ENCODE measurements at places on chromosomes 2 and 18.

- DNase-seq: no peak
- no peak overlapping the region for H3K4me3 ChIP-seq
- no peaks in the 10 kb centered on the region for H3K36me3 ChIP-seq
- H3K27ac ChIP-seq: no peak overlapping the region
Observed at GRCh38 chr2:181686576-181687185, 6.4 kb upstream of the NEUROD1 start.

DNA sequence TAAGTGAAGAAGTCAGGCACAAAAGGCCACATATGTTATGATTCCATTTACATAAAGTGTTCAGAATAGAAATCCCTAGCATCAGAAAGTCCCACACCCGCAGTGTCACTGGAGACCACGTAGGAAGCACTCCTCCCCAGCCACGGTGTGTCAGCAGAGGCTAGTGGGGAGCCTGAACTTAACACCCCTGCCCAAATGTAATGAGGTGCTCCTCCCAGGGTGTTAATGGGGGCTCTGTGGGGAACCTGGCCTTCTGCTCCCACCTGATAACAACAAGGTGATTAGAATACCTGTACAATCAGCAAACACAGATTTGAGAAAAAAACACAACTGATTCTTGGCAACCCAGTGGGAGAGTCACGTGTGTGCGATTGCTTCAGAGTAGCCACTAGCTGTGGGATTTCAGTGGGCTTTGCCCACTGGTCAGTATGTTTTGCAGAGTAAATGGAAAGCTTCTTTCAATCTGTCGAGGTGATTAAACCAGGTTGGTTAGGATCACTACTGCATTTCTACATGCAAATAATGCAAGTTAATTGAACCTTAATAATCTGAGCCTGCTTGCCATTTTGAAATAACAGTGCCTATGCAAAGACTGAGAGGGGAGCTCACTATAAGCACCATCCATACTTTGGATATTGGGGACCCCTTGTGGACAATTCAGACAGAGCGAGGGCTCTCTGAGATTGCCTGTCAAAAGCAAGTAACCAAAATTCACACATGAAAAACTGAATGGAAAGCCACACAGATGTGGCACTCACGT, 20.6 kb upstream of the ATRAID start:
- no peaks in the 10 kb centered on the region for H3K27me3 ChIP-seq
- peak; percentile 29 for DNase-seq
- no peaks in the 10 kb centered on the region for H3K4me1 ChIP-seq
- no peaks in the 10 kb centered on the region for H3K36me3 ChIP-seq

DNA sequence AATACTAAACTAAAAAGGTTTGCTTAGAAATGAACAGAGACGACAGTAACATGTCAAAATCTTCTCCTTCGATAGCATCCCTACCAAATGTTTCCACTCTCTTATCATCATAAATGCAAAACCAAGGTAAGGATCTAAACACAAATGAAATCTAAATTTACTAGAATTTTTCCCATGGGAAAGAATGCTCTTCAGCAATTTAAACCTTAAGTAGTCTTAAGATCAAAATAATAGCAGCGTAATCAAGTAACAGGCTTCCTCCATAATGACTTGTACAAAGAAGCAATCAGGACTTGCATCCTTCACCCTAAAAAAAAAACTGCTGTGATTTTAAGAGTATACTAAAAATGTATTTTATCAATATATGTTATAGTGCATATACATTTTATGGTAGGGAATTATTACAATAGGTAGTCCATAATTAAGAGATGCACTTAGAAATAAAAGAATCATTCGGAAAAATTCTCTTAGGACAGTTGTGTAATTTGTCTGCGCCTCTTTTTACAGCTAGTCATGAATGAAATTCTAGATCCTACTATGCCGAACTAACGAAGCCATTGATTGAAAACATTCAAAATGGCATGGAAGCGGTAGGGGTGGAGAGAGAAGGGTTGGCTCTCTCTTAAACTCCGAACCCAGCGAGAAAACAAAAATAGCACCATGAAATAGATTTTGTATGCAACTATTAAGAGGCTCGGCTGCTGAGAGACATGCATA, 1.3 kb downstream of the PGAP1 start:
- H3K27me3 ChIP-seq: no peaks in the 10 kb centered on the region
- no peaks in the 10 kb centered on the region for H3K36me3 ChIP-seq
- H3K4me3 ChIP-seq: peak overlapping the region; percentile 98
- no peak for DNase-seq
- no peak overlapping the region for H3K27ac ChIP-seq
- peaks cover 18% of the 10 kb centered on the region for H3K4me1 ChIP-seq

DNA sequence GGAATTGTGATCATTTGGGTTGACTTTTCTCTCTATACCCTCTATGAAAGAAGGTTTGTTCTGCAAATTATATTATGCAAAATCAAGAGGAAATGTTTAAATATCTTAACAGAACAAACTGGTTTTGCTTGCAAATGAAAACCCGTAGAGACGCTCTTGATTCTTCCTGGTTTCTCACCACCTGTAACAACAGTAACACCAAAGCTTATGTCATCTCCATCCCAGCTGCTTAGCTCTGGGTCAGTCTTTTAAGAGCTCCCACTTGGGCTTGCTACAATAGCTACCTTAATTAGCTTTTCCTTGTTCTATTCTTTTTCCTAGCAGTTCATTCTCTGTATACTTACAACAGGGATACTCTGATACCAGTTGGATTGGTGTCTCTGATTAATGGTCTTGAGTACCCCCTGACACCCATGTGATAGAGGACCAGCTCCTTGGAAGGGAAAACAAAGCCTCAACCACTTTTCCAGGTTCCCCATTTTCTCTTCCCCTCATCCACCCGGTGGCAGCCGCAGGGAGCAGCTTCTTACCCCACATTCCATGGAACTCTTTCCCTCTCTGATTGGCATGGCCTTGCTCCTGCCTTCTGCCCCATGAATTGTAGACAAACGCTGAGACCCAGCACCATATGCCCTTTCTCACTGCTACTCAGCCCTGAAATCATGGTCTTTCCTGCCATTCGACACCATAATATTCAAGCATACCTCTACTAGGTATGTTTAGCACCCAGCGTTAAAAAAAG, 27.7 kb downstream of the TMEM182 start:
- no peaks in the 10 kb centered on the region for H3K36me3 ChIP-seq
- no peak overlapping the region for H3K27ac ChIP-seq
- H3K4me1 ChIP-seq: no peaks in the 10 kb centered on the region
- no peak overlapping the region for H3K4me3 ChIP-seq

- no peak for DNase-seq
- no peaks in the 10 kb centered on the region for H3K4me1 ChIP-seq
- H3K4me3 ChIP-seq: no peak overlapping the region
Observed at GRCh38 chr2:222521099-222521498, 96.8 kb downstream of the SGPP2 start.

DNA sequence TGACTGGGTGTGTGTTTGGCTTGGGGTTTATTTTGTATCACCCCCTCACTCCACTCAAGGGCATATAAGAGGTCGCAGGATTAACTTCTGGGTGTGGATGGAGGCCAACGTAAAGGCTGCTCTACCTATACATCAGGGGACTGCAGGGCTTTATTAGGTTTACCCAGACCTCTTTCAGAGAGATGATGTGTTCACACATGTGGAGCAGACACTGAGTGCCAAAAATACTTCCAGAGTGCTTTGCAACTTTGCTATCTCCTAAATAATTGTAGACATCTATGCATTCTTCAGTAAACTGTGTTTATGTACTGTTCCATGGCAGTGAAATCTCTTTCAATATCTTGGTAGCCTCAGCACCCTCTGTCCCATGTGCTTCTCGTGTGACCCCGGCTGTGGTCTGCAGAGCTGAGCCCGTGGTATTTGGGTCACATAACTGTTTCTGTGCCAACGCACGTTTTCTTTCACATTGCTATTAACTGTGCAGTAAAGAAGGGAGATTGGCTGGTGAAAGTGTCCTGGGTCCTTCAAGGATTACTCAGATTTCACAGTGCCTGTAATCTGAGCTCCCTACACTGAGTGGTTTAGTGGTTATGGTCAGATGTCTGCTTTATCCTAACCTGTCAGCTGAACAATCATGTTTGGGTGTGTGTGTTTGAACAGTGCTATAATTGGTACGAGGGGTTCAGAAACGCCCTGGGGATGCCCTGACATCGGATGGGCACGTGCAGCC, 208.1 kb downstream of the VAPA start:
- no peak overlapping the region for H3K4me3 ChIP-seq
- H3K27me3 ChIP-seq: peaks cover 3% of the 10 kb centered on the region
- peaks cover 2% of the 10 kb centered on the region for H3K4me1 ChIP-seq
- no peaks in the 10 kb centered on the region for H3K36me3 ChIP-seq

DNA sequence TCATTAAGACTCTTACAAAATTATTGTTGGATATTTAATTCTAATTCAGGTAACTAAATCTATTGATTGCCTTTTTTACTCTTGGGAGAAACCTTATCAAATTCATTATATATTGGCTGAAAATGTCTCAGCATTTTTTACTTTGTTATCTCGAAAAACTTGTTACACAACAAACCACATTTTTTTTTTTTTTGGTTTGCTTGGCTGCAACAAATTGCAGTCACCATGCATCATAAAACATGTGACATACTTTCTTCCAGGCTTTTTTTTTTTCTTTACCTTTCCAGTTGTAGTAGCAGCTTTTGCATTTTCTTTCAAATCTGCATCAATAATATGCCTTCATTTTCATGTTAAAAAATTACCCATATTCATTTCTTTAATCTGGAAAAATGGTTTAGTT, 186.7 kb downstream of the TDRD15 start:
- H3K4me3 ChIP-seq: no peak overlapping the region
- H3K4me1 ChIP-seq: no peaks in the 10 kb centered on the region
- DNase-seq: no peak
- H3K36me3 ChIP-seq: no peaks in the 10 kb centered on the region
- no peaks in the 10 kb centered on the region for H3K27me3 ChIP-seq
- H3K27ac ChIP-seq: no peak overlapping the region

GRCh38 chr2:120741571-120742561, 6.2 kb downstream of the GLI2 start:
- DNase-seq: no peak
- peaks cover 28% of the 10 kb centered on the region for H3K27me3 ChIP-seq
- no peak overlapping the region for H3K4me3 ChIP-seq
- H3K36me3 ChIP-seq: no peaks in the 10 kb centered on the region

GRCh38 chr2:108129636-108130035, 110.1 kb upstream of the SULT1C3 start:
- no peaks in the 10 kb centered on the region for H3K4me1 ChIP-seq
- no peak for DNase-seq
- no peaks in the 10 kb centered on the region for H3K27me3 ChIP-seq
- no peak overlapping the region for H3K4me3 ChIP-seq

- peaks cover 9% of the 10 kb centered on the region for H3K4me1 ChIP-seq
- H3K4me3 ChIP-seq: no peak overlapping the region
- H3K27me3 ChIP-seq: peaks cover 78% of the 10 kb centered on the region
- no peaks in the 10 kb centered on the region for H3K36me3 ChIP-seq
Observed at GRCh38 chr2:172081221-172082022, 3.9 kb upstream of the DLX1 start.

- H3K4me1 ChIP-seq: no peaks in the 10 kb centered on the region
- H3K27me3 ChIP-seq: no peaks in the 10 kb centered on the region
- peak overlapping the region; percentile 83 for H3K27ac ChIP-seq
- H3K36me3 ChIP-seq: no peaks in the 10 kb centered on the region
- no peak for DNase-seq
Observed at GRCh38 chr2:7748717-7749415, 831.7 kb downstream of the RNF144A start.

DNA sequence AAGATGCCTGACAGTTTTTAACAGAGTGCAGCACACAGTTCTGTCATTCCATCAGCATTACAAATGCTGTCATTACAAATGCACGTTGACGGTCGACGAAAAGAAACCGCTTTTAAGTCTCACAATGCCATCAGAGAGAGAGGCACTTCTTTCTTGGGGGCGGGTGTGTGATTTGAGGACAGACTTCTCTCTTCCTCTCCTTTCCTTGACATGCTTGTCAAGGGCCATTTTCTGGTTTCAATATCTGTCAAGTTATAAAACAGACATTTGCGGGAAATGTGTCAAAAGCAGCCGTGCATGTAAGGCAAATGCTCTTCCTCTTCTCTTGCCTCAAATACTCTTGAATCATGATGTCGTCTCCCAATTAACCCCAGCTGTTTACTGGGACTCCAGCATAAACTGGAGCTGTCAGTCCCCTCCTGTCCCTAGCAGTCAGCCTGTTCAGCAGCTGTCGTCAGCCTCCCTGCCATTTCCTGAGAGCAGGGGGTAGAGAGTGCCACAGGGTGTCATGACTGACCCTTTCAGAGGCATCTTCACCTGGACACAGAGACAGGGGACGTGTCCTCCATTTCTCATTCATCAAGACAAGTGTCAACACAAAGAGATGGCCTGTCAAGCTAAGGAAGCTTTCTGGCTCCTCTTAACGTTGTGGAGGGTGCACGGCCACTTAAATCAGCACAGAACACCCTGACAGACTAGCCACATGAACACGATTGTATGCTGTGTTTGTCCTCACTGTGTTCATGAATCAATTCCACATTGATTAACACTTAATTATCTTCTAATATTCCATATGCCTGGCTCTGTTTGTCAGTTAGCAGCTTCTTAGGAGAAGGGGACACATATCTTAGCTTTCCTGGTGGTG, 305.4 kb upstream of the RAB6C start:
- H3K4me3 ChIP-seq: no peak overlapping the region
- DNase-seq: no peak
- H3K4me1 ChIP-seq: no peaks in the 10 kb centered on the region
- H3K27me3 ChIP-seq: peaks cover 6% of the 10 kb centered on the region
- H3K27ac ChIP-seq: no peak overlapping the region
